ENCODE measurements at places on chromosomes 4 and X.

DNA sequence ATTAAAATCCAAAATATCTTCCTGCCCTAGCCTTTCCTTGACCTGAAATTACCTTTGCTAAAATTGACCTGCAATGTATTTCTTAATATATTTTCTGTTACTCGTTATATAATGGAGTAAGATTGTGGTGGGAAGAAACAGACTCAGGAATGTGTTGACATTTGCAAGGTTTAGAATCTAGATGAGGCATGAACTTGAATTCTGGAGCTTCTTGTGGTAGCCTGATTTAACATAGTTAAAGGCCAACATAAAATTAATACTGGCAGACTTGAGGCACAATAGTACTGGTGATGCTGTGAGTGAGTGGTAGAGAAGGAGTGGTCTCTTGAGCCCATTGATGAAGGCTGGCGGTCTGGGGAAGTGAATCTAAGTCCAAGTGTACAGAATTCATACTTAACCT lies 197.9 kb upstream of the SPRY1 start:
- DNase-seq = no peak

DNA sequence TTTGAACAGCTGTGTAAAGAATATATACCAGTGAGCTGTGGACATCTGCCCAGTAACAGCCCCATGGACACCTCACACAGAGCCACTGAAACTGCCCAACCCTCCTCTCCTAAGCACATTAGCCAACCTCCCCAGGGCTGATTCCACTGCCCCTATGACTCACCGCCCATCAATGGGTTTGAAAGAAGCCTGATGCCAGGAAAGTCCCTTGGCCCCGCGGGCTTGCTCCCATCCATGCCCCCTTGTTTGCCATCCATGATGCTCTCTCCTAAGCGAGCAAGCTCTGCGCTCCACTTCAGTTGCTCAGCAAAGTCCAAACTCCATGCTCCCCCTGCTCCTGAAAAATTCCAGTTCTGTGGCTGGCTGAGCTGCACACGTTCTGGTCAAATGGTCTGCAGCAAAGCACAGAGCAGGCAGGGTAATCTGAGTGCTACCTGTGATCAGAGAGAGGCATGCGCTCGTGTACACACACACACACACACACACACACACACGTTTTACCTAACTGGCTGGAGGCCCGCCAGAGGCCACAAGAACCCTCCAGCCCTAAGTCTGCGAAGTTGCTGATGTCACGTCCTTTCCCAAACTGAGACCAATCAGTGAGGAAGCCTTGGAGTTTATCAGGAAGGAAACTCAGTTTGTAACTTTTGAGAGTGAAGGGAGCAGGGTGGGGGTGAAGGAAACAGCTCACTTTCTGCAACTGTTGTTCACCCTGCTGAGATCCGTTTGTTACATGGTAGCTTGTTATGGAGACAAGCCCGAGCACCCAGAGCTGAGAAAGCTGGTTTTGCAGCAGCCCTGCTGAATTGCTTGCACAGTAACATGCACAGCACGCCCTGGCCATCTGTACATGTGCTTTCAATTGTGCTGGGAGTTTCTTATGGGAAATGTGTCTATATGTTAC lies at the start of gene ASB9:
TSS of gene ASB9 (minus strand) at position 466 of the 904 bp plus-strand sequence. CDS start at position 257, 209 bp downstream.
- DNase-seq = no peak

GRCh38 chr4:174036576-174036975 lies 246.9 kb downstream of the FBXO8 start:
- no peak for DNase-seq

- DNase-seq = no peak
These were observed 26.3 kb downstream of the RWDD4 start for GRCh38 chr4:183632689-183633088.

DNA sequence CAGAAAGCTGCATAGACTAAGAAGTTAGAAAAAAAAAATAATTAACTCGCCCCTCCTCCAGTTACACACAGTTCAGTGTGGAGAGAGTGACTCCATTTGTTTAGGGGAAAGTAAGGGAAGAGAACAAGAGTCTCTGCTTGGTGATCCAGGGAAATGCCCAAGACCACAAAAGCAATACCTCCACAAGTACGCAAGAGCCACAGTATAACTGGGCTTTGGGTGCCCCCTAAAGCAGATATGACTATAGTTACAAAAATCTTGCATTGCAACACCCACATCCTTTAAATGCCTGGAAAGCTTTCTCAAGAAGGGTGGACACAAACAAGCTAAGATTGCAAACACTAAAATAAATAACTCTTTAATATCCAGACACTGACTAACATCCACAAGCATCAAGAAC lies 164.2 kb upstream of the NRK start:
- DNase-seq = no peak

- DNase-seq = no peak
These were observed 557.6 kb upstream of the DIPK2B start for GRCh38 chrX:45758319-45758718.

GRCh38 chr4:7364979-7365378 lies 69.8 kb downstream of the PSAPL1 start:
- no peak for DNase-seq

- no peak for DNase-seq
These were observed 12.5 kb downstream of the HPF1 start for GRCh38 chr4:169745291-169745690.

DNA sequence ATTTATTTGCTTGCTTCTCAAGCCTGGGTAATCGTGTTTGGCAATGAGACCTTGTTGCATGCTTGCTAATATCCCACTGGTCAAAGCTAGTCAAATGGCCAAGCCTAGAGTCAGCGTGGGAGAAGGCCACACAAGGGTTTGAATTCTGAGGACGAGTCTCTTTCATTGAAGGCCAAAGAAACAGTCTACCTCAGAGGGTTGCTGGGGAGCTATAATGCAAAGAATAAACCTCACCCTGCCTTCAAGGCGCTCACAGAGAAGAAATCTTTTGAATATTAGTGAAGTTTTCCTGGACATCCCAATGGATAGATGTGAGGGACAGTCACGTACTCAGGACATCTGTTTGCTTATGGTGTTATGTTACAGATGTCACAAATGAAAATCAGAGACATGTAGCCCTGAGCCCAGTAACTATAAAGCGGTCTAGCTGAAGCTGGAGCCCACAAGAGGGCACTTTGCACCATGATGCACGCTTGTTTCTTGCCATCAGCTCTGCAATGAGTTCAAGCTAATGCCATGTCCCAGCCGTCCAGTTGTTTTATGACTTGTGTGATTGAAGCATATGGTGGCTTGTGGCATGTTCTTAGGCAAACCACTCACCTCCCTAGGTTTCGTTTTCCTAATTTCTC lies 1.1 kb upstream of the TLR3 start:
- no peak for DNase-seq

- DNase-seq = no peak
These were observed 151.5 kb downstream of the VEGFC start for GRCh38 chr4:176641237-176641636.

DNA sequence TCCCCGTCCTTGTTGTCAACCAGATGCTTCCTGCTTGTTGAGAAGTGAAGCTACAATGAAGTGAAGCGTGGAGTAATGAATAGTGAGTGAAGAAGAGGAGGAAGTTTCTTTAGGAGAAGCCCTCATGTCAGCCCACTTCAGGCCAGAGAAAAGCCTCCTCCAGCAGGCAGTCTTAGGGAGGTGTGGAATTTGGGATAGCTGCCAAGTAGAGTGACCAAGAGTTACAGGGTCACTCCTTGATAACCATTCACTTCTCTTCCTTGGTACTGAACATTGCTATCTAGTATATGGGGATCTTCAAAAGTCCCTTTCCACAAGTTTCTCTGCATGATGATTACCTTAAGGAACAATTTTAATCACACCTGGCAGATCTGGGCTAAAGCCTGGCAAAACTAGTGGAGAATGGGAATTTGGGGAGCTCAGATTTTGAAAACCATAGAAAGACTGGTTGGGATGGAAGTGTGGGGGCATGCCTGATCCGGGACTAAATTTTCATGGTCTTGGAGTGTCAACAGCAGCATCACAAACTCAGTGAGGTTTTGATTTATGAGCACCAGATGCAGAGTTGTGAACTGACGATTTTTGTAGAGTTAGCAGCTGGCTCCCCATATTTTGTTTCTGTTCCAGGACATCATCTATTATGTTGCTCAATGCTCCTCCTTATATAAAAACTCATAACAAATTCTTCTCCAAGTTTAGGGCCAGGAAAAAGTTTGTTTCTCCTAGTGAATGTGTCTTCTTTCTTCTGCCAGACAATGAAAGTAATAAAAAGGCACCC lies 53.1 kb downstream of the IGSF1 start:
- no peak for DNase-seq
